ENCODE measurements at places on chromosomes 1 and 21. TPM values are rescaled to one million over a fixed set of nuclear protein-coding genes. Genes with fewer than 3 reads are reported as not detected.
A peak's percentile ranks its signal among the peaks of the same experiment; 100 is the strongest.

DNA sequence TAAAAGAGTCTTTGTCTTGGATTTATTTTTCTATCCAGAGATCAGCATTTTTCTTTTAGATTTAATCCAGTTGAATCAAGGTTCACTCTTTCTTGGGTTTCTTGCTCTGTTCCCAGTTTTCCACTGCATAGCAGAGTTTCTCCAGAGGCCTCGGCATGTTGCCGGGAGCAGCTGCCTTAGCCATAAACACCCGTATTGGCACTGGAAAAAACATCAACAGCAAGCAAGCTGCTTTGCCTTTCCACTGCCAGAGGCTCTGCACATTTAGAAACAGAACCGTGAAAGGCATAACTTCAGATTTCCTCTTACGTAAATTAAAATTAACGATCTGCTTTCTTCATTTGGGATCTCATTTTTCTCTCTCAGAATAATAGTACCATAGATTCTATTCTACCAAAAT, 181.8 kb upstream of the L1TD1 start:
- H3K4me3 ChIP-seq = no peak overlapping the region
- H3K36me3 ChIP-seq = peaks cover 2% of the 10 kb centered on the region
- peak; percentile 39 for DNase-seq
- peaks cover 2% of the 10 kb centered on the region for H3K4me1 ChIP-seq
- H3K27ac ChIP-seq = no peak overlapping the region
- H3K27me3 ChIP-seq = no peaks in the 10 kb centered on the region

GRCh38 chr1:185368313-185368855, 51.3 kb upstream of the IVNS1ABP start:
- H3K27ac ChIP-seq = no peak overlapping the region
- no peaks in the 10 kb centered on the region for H3K36me3 ChIP-seq
- no peak for DNase-seq
- H3K4me1 ChIP-seq = no peaks in the 10 kb centered on the region

DNA sequence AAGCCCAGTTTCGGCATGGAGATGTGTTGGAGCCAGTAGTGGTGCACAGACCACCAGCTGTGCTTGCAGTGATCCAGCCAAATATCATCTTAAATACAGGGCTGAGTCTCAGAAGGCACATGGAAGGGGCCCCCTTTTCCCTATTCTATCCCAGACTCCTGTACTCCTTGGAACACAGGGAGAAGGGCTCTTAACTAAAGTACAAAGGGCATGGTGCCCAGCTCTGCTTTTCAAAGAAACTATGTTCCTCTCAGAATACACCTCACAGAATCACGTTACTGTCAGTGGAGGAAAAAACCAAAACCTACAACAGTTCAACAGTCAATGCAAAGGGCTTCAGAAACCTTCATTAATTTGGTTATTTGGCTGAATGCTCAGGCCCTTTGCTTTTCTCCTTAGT, 180.6 kb upstream of the C1orf105 start:
- H3K36me3 ChIP-seq = no peaks in the 10 kb centered on the region
- peak overlapping the region; percentile 47 for H3K27ac ChIP-seq
- H3K4me1 ChIP-seq = peaks cover 6% of the 10 kb centered on the region
- H3K4me3 ChIP-seq = no peak overlapping the region
- no peaks in the 10 kb centered on the region for H3K27me3 ChIP-seq

- peaks cover 3% of the 10 kb centered on the region for H3K27me3 ChIP-seq
- no peaks in the 10 kb centered on the region for H3K4me1 ChIP-seq
- H3K36me3 ChIP-seq = no peaks in the 10 kb centered on the region
- H3K4me3 ChIP-seq = no peak overlapping the region
Measured at GRCh38 chr1:207949571-207950195, 38.8 kb upstream of the CD34 start.

GRCh38 chr1:25117233-25117823, 115.0 kb downstream of the SYF2 start:
- DNase-seq = no peak
- no peak overlapping the region for H3K4me3 ChIP-seq
- no peaks in the 10 kb centered on the region for H3K36me3 ChIP-seq
- H3K4me1 ChIP-seq = no peaks in the 10 kb centered on the region
- no peak overlapping the region for H3K27ac ChIP-seq
- no peaks in the 10 kb centered on the region for H3K27me3 ChIP-seq

DNA sequence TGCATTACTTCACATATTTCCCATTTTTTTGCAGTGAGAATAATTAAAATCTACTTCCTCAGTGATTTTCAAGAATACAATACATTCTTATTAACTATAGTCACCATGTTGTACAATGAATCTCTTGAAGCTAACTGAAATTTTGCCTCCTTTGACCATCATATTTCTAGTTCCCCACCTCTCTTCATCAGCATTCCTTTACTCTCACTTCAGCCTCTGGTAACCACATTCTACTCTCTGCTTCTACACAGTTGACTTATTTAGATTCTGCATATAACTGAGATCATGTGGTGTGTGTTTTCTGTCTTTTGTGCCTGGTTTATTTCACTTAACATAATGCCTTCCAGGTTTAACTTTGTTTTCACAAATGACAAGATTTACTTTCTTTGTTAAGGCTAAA, 304.4 kb upstream of the LYPLAL1 start:
- no peaks in the 10 kb centered on the region for H3K27me3 ChIP-seq
- H3K36me3 ChIP-seq = no peaks in the 10 kb centered on the region
- no peak for DNase-seq
- H3K4me1 ChIP-seq = no peaks in the 10 kb centered on the region
- no peak overlapping the region for H3K27ac ChIP-seq
- H3K4me3 ChIP-seq = no peak overlapping the region

SNIP1 gene
- 14.2 TPM for total RNA-seq

- H3K27ac ChIP-seq = no peak overlapping the region
- no peaks in the 10 kb centered on the region for H3K36me3 ChIP-seq
- no peaks in the 10 kb centered on the region for H3K4me1 ChIP-seq
- H3K27me3 ChIP-seq = no peaks in the 10 kb centered on the region
Measured at GRCh38 chr1:166489670-166490436, 323.1 kb upstream of the FAM78B start.

DNA sequence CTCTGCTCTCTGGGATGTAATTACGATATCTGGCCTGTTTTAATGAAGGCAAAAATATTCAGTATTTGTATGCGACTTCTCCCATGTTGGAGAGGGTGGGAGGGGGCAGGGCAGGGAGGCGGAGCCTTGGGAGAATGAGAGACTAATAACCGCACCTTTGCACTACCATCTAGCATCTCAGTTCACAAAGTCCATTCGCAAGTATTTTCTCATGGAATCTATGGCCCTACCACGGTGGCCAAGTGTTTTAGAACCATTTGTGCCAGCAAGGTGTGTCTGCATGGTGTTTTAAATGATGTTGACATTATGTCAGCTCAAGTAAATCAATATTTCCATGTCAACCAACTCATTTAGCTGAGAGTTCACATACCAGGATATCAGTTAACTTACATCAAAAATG, 14.3 kb upstream of the BLACAT1 start:
- H3K4me1 ChIP-seq = no peaks in the 10 kb centered on the region
- peaks cover 8% of the 10 kb centered on the region for H3K27me3 ChIP-seq
- no peak overlapping the region for H3K27ac ChIP-seq
- no peak overlapping the region for H3K4me3 ChIP-seq
- no peaks in the 10 kb centered on the region for H3K36me3 ChIP-seq

- no peaks in the 10 kb centered on the region for H3K4me1 ChIP-seq
- no peak overlapping the region for H3K4me3 ChIP-seq
- H3K27ac ChIP-seq = no peak overlapping the region
Measured at GRCh38 chr1:225450491-225451191, 22.8 kb upstream of the LBR start.

DNA sequence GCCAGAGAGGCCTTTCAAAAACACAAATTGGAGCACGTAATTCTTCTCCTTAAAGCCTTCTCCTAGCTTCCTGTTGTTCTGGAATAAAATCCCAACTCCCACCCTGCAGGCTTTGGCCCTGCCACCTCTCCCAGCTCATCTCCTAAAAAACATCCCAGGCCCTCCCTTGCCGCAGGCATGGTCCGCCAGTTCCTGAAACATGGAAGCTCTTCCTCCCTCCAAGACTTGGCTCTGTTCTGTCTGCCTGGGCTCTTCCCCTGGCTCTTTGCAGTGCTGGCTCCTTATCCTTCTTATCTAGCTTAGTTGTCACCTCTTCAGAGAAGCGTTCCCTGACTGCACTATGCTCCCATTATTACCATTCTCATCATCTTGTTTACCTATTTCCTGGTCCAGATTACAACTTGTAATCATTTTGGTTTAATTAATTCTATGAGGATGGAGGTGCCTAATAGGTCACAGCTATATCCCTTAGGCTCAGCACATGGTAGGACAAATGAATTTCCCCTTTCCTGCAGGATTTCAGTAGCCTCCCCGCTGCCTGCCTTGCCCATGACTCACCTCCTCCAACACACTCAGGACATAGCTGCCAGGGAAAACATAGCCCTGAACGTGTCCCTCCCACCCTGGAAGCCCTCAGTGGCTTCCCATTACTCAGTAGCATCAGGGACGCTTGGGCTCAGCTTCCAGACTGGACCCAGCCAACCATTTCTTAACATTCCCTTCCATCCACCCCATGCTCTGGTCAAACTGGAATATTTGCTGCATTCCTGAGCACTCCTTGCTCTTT, 15.7 kb upstream of the IGSF21 start:
- no peak overlapping the region for H3K4me3 ChIP-seq
- no peak for DNase-seq
- no peak overlapping the region for H3K27ac ChIP-seq
- no peaks in the 10 kb centered on the region for H3K36me3 ChIP-seq
- H3K27me3 ChIP-seq = peaks cover 8% of the 10 kb centered on the region
- H3K4me1 ChIP-seq = no peaks in the 10 kb centered on the region

DNA sequence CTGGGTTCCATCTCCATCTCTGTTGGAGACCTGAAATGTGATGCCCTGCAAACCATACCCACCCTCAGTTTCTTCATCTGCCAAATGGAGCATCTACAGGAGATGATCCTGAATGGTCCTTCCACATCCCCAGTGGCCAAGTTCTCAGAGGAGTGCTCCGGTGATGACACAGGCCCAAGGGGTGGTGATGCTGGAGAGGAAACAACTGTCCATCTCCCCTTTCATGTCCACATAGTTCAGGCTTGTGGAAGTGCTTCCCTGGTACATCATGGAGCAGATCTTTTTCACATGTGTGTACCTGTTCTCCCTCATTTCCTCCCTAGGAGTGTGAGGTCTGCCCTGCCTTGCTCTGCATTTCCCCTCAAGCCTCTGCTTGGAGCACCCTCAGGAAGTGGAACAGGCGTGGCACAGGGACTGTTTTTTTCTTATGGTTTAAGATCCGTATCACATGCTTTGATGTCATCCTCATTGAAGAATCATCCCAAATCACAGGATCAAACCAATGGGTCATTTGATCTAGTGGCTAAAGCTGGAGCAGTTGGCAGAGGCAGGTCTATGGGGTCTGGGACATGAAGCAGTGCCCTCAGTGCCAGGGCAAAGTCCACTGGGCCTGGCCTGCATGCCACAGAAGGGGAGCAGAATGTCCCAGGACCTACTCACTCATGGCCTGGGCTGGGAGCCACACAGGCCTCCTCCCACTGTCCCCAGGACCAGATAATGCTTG, 8.2 kb upstream of the TRIM63 start:
- H3K27ac ChIP-seq = peak overlapping the region; percentile 81
- no peak for DNase-seq
- no peak overlapping the region for H3K4me3 ChIP-seq
- no peaks in the 10 kb centered on the region for H3K4me1 ChIP-seq

LRRC39 gene
- total RNA-seq = 0.98 TPM

HES5 gene
- 0.46 TPM for total RNA-seq

DNA sequence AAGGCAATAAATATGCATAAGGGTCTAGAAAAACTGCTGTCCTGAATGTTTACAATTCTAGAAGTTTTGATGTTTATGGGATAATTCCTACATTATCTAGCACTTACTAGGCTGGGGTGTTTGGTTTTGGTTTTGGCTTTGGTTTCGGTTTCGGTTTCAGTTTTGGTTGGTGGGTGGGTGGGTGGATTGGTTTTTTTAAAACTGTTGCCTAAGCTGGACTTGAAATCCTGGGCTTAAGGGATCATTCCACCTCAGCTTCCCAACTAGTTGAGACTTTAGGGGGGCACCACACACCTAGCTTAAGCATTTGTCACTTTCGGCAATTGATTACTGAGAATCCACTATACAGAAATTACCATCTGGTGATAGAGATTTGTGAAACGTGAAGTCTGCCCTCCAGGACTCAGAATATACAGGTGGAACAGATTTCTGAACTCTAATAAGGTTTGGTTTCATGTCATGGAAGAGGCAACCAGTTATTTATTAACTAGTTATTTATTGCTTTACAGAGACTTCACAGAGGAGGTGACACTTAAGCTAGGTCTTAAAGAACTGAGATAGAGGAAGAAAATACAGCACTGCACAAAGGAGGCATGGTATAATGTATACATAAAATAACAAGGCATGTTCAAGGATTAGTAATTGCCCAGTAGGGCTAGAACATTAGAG, 69.6 kb downstream of the PIK3R3 start:
- peaks cover 4% of the 10 kb centered on the region for H3K36me3 ChIP-seq
- H3K4me3 ChIP-seq = no peak overlapping the region
- H3K27me3 ChIP-seq = no peaks in the 10 kb centered on the region
- H3K4me1 ChIP-seq = no peaks in the 10 kb centered on the region

DNA sequence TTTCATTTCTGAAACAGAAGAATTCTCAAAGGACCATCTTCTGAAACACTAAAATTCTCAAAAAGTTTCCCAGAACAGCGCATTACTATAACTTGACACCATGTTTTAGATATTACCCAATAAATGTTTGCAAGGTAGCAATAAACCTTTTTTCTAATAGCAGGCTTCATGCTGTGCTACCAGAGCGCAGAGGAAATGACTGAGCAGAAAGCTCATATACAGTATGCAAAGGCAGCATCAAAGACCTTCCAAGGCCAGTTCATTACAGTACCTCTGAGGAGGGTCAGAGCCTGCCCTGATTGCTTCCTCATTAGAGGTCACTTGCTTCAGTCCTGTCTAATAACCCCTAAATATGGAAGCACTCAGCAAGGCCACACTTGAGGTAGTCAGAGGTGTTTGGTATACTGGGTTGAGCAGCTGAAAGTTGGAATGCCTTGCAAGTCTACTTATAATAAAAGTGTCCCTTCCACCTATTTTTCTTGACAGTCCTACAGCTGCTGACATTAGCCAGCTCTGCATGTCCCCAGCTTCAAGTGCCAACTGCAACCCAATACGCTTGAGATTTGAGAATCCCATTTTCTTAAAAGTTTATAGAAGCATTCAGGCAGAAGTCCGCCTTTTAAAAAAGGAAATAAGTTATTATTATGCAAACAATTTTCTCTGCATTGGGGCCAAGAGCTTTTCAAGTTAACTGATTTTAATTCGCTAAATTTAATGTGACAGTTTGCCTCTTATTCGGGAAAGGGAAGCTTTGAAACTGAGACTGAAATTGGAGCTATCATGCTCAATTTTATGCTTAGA, 207.2 kb downstream of the ZC3H11B start:
- no peaks in the 10 kb centered on the region for H3K27me3 ChIP-seq
- H3K4me1 ChIP-seq = no peaks in the 10 kb centered on the region
- no peak overlapping the region for H3K27ac ChIP-seq
- no peak for DNase-seq
- H3K4me3 ChIP-seq = no peak overlapping the region

Data from lung (tissue), 17 donors.